Thymus (tissue), 14 donors: ENCODE measurements at places on chromosomes 4 and X. TPM values are rescaled to one million over a fixed set of nuclear protein-coding genes. Genes with fewer than 3 reads are reported as not detected.

Gene LGI2
- 2.1 TPM for polyA plus RNA-seq

Gene ARHGAP6
- 2.3 TPM for polyA plus RNA-seq

Gene SH3TC1
- 114 TPM for polyA plus RNA-seq

Gene GPR82
- polyA plus RNA-seq, result 0.50 TPM

Gene GABRB1
- 0.02 TPM for polyA plus RNA-seq

Gene USP17L12
- not detected for polyA plus RNA-seq

Gene TXK
- 24.7 TPM for polyA plus RNA-seq

Gene AFP
- 0.66 TPM for polyA plus RNA-seq

Gene CT83
- polyA plus RNA-seq, result not detected

Gene ZDHHC15
- 0.55 TPM for polyA plus RNA-seq

Gene PDS5A
- 40.0 TPM for polyA plus RNA-seq

Gene LAMTOR3
- polyA plus RNA-seq, result 91.8 TPM

Gene RTL9
- 0.05 TPM for polyA plus RNA-seq
